Right lung (tissue), 10 donors: ENCODE measurements at places on chromosomes 5 and 9.

DNA sequence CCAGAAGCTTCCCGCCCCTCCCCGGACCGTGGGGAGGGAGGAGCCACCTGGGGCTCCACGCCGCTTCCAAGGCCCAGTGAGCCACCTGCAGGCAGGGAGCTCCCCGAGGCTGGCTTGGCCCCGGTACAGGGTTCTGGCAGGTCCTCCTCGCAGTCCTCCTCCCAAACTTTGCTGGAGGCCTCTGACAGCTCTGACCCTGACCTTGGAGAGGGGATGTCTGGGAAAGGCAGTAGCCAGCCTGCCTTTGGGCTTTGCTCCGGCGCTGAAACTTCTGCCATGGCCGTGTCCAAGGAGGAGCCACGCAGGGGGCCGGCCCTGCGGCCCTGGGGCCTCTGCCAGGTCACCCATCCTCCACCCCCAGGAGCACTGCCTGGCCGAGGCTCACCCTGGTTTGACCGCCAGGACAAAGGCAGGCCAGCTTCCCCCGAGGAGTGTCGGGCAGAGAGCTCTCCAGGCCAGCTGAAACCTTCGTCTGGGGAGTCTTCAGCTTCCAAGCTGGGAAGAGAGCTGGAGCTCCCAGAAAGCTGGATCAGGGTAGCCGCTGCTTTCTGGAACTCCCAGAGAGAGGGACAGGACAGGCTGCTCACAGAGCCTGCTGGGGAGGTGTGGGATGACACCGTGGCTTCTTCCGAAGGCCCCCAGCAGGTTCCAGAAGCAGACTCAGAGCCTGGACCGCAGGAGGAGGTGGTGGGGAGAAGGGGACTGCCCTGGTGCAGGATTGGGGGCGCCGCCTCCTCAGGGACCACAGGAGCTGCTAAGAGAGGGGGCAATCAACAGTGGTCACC lies 9.0 kb upstream of the QSOX2 start:
- DNase-seq = no peak

DNA sequence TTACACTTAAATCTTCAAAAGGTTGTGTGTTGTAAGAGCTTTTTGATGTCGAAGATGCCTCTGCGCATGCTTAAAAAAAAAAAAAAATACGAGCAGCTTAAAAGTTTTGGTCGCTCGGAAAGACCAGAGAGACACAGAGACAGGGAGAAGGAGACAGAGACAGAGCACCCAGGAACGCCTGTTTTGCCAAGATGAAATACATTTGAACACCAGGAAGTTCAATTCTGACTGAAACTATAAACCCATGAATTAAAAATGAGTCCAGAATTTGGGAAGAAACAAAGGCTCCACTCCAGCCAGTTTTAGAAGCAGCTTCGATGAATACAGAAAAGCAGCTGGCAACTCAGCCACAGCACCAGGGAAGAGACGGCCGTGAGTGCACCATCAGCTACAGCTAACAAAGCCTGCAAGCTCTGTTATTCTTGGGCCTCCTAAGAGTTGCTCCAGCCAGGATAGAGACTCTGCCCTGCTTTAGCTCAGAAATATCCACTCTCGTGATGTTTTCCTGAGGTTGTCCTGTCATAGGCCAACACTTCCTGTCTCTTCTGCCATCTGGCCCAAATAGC lies 2.5 kb upstream of the ZNF474 start:
- peak; percentile 45 for DNase-seq

- no peak for DNase-seq
Measured at GRCh38 chr5:111930905-111931461, 174.0 kb upstream of the NREP start.

DNA sequence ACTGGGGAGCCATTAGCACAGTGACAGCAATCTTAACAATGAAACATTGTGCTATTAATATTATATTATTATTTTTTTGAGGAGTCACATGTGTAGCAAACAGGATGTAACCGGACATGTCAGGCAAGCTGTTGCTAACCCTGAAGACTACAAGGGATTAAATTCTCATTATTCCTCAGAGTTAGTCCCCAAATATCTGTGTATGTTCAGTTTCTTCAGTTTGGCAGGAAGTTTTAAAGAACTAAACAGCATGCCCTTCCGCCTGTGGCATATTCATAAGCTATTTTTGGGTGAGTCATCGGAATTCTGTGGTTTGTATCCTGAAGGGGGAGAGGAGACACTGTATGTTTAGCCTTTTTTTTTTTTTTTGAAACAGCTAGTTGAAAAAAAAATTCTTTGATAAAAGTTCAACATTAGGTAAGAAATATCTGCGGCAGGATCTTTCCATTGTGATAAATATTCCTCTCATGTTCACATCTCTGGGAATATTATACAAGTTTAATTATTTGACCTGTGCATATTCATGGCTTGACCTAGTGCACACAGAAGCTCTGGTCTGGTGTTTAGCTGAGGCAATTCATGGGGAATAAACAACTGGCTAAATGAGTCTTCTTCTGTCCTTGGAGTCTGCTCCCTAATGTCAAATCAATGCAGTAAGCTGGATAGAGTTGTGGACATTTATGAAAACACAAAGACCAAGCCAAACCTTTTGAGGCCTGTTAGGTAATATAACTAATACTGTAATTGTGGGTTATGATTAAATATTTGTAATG lies 202.7 kb upstream of the CDKN2B start:
- no peak for DNase-seq

DNA sequence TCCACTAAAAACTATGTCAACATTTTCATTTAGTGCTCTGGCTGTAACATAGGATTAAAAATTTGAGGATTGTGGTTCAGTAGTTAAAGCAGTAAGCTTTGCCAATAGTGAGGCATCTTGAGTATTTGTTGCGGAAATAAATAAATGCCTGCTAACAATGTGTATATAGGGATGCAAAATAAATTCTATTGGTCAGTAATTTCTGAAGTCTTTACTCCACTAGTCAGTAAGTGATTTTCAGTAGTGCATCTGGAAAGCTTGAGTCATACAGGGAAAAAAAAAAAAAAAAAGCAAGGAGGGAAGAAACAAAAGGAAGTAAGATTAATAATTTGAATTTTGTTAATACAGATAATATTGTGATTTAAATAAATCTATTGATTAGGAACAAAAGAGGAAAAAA lies 21.0 kb downstream of the NIPBL start:
- DNase-seq = no peak
